ENCODE measurements at places on chromosomes 3 and 15.
A peak's percentile ranks its signal among the peaks of the same experiment; 100 is the strongest.

- DNase-seq: no peak
These were observed 58.5 kb upstream of the GATA2 start for GRCh38 chr3:128551451-128551850.

DNA sequence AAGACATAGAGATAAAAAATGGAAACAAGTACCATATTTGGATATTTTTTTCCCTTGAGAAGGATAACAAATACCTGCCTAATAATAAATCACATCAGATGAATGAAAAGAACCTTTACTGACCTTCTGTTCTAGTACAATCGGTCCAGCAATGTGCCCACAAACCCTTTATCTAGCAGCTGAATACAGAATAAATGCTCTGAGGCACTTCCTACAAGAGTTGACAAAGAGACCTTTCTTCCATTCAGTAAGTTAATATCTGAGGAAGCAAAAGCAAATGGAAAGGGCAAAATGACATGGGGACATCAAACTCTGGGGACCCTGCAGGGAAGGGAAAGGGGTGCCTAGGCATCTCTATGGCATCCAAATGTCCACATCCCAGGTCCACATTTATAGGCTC, 115.8 kb downstream of the NEK10 start:
- DNase-seq: no peak

GRCh38 chr3:157493627-157494550, 9.3 kb downstream of the VEPH1 start:
- no peak for DNase-seq

- DNase-seq: no peak
These were observed 153.8 kb downstream of the EBLN2 start for GRCh38 chr3:73215281-73215680.

DNA sequence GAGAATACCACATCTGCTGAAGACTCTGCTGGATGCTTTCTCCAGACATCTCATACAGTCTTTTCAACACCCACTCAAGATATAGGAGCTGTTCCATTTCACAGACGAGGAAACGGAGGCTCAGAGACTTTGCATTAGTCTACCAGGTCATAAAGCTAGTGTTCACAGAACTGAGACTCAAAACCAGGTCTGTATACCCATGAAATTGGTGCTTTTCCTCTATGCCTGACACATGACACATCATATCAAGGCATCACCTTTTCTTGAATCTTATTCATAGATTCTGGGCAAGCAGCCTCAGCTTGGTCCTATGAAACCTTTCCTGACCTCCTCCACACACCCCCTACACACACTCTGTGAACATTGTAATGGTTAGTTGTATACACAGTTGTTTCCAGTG, 101.2 kb downstream of the LPP start:
- no peak for DNase-seq

- DNase-seq: no peak
These were observed 479.8 kb upstream of the TBL1XR1 start for GRCh38 chr3:177676947-177677587.

DNA sequence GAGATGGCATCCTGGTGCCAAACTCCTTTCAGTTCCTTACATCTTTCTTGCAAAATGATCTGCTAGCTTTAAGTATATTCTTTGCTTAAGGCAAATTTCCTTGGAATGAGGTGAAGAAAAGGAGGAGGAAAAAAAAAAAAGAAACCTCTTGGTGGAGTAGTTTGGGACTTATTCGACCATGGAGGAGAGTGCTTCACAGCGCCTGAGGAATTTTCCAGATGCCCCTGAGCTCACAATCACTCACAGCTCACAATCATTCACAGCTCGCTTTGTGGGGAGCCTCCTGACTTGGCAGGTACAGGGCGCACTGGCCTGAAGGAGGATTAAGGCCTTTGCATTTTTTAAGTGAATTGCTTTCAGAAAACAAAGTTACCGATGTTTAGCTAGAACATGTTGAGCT, 53.9 kb downstream of the BOC start:
- DNase-seq: no peak

GRCh38 chr3:8352475-8352874, 149.1 kb upstream of the LMCD1 start:
- no peak for DNase-seq

- no peak for DNase-seq
These were observed 188.4 kb upstream of the SYNPR start for GRCh38 chr3:63089751-63090132.

- DNase-seq: no peak
These were observed 597 bp upstream of the GBE1 start for GRCh38 chr3:81761904-81762580.

- no peak for DNase-seq
These were observed at the start of gene SLC24A5 for GRCh38 chr15:48120745-48121144. Gene SLC24A5 (plus strand): TSS chr15:48120990. CDS start chr15:48121045, 55 bp downstream.

DNA sequence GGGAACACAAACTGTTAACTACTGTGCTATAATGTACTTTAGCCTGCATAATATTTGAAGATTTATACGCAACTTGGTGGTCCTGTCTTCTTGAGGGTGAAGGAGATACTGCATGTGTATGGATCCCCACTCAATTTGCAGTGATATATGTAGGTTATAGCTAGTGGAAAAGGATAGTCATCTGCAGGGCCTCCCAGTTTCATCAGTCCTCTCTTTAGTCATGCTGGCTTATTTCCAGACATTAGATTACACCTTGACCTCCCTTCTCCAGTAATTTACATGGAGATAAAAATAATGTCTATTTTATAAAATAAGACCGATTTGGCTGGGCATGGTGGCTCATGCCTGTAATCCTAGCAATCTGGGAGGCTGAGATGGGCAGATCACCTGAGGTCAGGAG, 3.7 kb downstream of the NR1D2 start:
- no peak for DNase-seq

DNA sequence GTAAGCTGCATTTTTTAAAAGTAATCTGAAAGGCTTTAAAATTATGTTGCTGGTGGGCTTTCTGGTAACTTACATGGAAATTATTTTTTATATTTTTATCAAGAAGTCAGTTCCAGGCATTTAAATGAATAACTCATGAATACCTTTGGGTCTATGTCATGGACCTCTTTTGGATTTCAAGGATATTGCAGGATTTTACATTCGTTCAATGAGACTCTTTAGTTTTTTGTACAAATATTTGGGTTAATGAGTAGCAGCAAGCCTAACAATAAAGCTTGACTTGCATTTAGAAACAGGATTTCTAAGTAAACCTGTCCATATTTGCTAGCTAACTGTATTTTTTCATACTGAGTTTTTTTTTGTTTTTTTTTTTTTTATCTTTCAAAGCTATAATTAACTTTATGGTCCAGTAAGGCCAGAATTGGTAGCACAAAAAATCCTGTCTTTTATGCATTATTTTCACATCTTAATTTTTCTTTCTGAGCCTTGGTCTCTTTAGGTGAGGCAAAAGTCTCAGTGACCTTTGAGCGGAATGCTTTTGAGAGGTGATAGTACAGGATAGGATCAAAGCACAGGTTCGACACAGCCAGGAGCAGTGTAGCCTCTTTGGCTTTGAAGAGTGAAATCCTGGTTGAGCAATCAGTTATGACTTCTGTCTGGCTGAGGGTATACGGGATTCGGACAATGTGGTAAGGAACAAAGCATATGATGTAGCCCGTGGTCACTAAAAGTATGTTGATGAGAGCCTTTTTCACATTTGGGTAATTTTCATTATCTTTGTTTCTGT, 4.8 kb downstream of the GPR171 start:
- no peak for DNase-seq

DNA sequence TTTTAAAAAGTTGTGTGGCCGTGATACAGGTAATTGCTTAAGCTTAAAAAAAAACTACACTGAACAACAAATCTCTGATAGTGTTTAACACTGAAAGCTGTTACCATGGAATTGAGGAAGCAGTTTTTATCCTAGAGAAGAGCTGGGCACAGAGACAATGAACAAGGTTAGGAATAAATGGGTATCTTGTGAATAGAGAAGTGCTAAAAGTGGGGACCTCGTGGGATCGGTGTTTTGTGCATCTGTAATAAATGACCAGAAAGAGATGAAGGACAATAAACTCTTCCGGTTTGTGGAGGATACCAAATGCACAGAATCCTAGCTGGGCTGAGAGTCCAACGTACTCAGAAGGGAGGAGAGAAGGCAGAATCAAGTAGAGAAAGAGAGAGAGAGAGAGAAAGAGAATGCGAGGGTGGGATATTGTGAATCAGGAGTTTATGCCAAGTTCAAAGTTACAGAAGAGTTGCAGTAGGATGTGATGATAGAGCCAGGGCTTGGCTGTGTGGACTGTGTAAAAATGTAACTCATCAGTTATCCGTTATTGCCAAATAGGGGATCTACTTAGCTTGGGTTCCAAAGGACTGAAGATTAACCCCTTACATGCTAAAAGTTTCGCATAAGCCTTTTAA, 148.9 kb downstream of the IL20RB start:
- DNase-seq: no peak

DNA sequence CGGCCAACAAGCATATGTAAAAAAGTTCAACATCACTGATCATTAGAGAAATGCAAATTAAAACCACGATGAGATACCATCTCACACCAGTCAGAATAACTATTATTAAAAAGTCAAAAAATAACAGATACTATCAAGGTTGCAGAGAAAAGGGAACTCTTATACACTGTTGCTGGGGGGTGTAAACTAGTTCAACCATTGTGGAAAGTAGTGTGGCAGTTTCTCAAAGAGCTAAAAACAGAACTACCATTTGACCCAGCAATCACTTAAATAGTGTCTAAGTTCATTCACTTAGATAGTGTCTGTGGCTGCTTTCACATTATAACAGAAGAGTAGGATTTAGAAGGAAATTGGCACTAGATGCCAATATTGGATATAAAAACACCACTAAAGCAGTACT, 49.7 kb downstream of the CGGBP1 start:
- no peak for DNase-seq

GRCh38 chr3:64073158-64073761, 50.0 kb upstream of the PSMD6 start:
- DNase-seq: no peak

- DNase-seq: no peak
These were observed 2.1 kb downstream of the IDH2 start for GRCh38 chr15:90099868-90100831.

DNA sequence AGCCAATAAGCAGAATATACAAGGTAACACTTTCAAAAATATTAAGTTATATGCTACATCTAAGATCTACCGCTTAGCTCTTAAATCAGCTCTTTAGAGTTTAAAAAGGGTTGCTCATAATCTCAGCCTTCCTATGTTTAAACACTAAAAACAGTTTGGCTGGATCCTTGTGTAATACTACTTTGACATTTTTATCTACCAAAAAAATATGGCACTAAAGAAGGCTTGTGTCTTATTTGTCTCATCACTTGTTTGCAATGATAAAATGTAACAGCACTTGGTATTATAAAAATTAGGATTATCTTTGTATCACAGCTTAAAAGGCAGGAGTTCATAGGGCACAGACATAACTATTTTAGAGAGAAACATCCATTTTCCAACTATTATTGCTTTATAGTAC, 9.8 kb downstream of the ANKRD28 start:
- no peak for DNase-seq

GRCh38 chr3:171309906-171310359, 150.3 kb downstream of the TNIK start:
- no peak for DNase-seq

DNA sequence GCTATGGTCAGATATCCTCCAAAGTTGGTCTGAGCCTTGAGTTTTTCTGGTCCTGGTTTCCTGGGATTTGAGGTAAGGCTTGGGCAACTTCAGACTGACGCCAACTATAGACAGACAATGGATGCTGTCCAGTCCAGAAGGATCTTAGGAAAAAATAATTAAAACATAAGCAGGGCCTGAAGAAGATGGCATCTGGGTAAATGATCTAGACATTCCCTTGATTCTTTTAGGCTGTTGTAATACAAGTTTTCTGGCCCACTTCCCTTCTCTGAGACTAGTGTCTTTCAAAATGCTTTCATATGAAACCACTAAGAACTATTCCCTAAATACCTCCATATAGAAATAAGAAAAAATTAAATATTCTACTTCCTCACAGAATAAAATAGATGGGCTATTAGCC, 47.7 kb upstream of the PLXND1 start:
- DNase-seq: no peak

- no peak for DNase-seq
These were observed 1.4 kb upstream of the RAD18 start for GRCh38 chr3:8964436-8965370.

DNA sequence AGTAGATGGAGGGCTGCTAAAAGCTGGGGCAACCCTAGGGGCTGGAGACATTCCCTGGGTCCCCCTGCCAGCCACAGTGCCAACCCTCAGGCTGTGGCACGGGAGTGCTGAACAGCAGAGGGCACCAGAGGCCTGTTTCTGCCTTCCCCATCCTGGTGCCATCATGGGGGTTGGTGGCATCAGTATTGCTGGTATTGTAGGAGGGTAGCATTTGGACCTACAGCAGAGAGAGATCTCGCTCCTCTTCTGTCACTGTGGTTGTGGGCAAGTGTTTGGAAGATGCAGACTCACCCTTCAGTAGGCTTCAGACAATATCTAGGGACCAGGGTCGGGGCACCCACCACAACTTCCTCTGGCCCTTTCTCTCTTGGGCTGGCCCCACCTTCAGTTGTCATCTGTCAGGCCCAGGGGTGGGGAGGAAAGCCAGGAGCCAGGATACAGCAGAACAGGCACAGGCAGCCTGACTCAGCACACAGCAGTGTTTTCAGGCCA, 123.5 kb downstream of the RPLP1 start:
- peak; percentile 56 for DNase-seq

DNA sequence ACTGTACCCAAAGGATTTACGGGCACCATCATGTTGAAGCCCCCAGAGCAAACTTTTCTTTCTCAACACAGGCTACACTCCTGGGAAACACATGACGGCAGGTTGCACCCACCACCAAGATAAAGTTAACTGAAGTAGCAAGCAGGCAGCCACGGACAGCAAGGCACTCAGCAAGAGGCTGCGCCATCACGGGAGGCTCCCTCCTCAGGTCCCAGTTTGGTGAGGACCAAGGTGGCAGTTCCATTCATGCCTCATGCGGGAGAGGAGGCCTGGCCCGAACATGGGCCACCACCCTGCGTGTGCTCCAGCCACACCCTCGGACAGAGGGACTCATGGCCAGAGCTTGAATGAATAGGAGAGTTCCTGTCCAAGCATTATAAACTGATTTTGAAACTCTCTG, 6.8 kb downstream of the ADCY5 start:
- DNase-seq: no peak

- DNase-seq: no peak
These were observed 15.2 kb upstream of the RTP2 start for GRCh38 chr3:187717572-187717971.

GRCh38 chr3:161586556-161587235, 90.1 kb downstream of the OTOL1 start:
- DNase-seq: no peak

DNA sequence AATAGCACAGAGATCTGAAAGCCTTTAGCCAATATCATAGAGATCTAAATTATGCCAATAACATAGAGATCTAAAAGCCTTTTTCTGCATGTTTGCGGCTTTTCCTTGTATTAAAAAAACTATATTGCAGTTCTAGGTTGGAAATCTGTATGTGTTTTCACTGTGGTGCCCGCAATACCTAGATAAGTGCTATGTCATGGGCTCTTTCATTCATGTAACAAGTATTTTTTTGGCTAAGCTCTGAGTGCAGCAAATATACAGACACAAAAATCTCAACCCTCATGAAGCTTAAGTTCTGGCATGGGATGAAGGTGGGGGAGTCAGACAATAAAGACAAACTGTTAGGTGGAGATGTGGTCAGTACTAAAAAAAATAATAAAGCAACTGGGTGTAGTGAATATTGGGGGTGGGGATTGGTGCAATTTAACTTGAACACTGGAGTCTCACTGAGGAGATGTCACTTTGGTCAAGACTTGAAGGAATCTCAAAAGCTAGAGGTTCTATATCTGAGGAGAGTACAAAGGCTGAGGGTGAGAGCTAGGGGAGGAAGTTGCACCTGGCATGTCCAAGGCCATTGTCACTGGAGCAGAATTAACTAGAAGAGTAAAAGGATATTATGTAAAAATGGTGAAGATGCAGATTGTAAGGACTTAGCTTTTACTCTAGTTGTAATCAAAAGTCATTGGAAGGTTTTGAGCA, 973 bp downstream of the BUB1B start:
- DNase-seq: no peak
